ENCODE measurements at places on chromosomes 16 and 17.

DNA sequence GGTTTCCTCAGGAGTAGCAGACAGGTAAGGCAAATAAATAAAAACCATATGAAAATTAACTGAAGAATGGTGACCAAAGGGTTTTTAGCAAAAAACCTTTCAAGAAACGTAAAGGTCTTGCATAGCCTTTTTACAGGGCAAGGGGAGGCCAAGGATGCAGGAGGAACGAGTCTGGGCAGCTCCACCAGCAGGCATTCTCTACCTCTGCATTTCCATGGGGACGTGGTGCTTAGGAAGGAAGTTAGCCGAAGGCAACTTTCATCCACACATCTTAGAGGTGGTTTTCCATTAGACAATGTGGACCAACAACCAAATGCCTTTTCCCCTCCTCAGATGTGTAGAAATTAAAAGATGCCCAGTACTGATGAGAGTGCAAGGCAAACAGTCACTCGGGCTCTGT is 20.7 kb downstream of the TOM1L2 start:
- DNase-seq: no peak

DNA sequence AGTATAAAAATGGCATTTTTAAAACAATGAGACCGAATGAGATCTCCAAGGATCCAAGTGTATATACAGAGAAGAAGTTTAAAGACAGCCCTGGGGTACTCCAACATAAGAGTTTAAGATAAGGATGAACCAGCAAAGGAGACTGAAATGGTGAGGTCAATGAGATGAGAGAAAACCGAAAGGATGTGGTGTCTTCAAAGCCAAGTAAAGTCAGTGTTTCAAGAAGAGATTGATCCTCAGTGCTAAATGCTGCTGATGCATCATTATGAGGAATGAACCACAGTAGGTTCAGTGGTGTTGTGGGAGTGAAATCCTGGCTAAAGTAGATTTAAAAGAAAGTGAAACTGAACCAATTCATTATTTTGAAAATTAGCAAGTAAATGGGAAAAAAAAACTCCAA is 38.1 kb upstream of the NLK start:
- DNase-seq: no peak

DNA sequence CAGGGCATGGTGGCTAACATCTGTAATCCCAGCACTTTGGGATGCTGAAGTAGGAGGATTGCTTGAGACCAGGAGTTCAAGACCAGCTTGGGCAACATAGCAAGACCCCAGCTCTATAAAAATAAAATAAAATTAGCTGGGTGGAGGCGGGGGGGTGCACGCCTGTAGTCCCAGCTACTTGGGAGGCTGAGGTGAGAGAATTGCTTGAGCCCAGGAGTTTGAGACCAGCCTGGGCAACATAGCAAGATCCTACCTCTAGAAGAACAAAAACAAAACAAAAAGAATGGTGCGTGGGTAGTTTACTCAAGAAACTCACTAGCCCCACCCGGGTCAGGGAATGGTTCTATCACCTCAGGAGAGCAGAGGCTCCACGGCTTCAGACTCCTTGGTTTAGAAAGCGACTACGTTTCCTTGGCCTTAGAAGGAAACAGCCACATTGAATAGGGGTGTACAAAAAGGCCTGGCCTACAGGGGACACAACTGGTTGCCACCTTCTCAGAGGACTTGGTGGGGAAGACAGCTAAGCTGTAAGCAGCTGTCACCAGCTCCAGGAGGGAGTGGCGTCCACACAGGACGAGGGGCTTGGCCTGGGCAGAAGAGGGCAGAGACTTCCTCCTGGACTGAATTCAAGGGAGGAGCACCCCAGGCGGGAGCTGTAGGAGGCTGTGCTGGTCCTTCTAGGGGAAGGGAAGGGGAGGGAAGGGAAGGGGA is 716 bp downstream of the TK1 start:
- DNase-seq: no peak

DNA sequence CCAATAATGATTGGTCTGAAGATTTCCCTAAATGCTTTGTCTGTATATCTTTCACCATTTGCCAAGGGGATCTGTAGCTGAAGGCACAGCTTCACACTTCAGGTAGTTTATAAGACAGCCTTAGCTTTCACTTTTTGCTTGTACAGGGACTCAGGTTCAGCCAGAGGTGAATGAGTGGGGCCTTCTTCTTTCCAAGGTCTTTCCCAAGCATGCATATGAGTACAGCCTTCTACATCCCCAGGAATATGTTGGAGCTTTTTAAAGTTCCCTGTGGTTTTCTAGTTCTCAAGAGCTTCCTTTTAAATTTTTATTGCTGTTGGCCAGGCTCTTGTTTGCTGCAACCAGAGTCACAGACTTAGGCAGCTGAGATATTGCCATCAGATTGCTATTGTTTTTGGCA is 17.9 kb upstream of the SPDYE4 start:
- no peak for DNase-seq

GRCh38 chr16:54720259-54720658 is 210.4 kb upstream of the IRX5 start:
- DNase-seq: no peak

DNA sequence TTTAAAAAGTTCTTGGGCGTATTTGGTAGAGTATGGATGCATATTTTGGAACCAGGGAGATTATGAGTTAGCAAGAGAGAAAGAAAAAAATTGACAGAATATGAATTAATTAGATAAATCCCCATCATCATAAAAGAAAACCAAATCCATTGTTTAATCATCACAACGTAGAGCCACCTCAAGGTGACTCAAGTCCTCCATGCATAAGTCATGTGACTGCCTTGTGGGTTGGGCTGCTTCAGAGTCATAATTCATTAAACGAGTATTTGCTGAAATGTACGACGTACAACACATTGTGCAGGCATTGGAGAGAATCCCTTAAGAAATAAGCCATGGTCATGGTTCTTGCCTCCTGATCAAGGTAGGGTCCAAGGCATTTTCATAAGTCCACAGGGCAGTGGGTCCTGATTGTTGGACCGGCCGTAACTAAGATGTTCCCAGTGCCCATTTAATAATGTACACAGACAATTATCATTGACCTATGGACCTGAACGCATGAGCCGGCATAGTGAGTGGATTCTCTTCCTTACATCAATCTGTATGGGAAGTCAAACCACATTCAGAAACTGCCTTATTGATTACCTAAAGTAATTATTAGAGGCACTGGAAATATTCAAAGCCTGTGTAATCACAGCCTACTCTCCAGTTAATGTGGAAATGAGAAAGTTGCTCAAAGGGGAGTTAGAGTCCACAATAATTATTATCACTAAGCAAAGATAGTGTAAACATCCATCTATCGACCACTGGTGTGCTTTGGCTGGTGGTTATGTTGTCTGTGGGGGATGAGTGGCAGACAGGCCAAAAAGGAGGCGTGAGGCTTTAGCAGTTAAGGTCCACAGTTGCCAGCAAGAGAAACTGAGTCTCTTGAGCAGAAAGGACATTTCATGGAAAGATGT is 165.4 kb downstream of the PITPNC1 start:
- no peak for DNase-seq
